ENCODE measurements at places on chromosomes 1 and 21.

DNA sequence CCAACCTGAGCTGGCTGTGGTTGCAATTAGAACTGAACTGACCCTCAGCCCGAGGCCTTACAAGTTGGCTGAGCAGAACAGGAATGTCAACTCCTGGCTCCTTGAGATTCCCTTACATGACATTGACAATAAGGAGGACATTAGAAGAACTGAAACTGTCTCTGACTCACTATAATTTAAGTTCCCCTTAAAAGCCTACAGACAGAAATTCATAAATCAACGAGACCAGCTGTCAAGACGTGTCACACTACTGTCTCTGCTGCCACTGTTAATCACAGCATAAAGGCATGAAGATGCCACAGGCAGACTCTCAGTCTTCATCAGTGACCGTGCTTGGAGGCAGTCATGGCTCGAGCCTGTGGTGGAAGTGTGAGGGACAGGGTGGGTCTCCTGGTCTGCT lies 168.8 kb downstream of the GABPA start:
- no peak for DNase-seq

GRCh38 chr1:90046635-90047034 lies 51.7 kb downstream of the ZNF326 start:
- no peak for DNase-seq

- DNase-seq: no peak
Observed at GRCh38 chr1:204146965-204147364, 4.9 kb downstream of the ETNK2 start.

DNA sequence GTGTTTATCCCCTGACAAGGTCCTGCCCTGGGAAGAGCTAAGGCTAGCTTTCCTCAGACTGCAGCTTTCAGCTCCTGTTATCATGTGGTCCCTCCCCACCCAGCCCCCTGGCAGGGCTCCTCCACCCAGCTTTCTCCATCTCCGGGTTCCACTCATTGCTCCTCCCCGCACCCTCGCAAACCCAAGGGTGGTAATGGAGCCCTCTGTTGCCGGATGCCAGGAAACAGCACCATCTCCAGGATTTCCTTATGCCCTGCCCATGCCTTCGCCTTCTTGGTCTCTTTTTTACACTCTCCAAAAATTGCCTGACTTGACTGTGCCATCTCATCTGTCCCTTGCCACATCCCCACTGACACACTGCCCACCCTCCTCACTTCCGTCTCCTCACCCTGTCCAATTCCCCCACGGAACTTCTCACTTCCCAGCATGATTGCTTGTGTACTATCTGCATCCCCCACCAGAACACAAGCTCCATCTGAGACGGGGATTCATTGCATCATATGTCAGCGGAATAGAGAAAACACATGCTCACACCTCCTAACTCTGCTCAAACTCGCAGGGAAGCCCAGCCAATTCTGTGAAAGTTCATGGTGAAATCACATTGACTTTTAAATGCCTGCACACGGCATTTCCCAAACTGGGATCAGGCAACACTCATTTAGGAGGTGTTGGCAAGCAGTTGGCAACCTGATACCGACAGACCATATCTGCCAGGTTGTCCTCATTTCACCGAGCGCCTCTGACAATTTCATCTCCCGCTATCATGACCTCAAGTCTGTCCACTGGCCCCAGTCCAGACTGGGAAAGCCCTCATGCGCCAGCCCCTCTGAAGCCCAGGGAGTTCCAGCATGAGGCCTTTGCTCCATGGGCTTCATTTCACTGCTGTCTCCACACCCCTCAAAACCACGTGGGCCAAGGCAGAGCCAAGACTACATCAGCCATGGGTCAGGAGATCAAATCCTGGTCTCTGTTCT lies 201.1 kb downstream of the MATN1 start:
- peak; percentile 1 for DNase-seq

DNA sequence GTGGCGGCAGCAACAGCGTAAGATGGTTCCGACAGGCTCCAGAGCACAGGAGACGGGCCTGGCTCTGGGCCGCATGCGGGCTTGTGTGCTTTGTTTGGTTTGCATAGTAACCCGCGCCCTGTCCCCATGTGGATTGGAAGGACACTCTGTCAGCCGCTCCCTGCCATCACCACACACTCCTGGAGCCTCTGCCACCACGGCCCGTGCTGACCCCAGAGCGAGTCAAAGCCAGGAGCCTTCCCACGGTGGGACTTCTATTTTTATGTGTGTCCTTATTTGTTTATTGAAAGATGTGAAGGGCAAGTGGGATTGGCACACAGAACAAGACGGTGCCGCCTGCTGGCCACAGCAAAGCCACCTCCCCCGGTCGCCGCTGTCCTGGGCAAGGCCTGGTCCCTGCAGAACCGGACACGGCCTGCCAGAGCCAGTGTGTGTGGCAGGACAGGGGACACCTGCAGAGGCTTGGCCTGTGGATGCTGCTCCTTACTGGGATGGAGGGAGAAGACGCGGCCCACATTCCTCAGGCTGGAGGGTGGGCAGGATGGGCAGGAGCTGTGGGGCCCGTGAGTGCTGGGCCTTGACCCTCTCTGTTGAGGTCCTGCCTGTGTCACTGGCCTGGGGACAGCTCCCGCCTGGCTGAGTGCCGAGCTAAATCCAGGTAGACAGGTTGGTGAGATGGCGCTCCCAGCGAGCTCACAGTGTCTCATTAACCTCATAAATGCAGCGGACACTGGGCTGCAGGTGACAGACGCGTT lies 64.4 kb downstream of the AGPAT3 start:
- peak; percentile 61 for DNase-seq

GRCh38 chr1:246784621-246785493 lies 60.6 kb downstream of the SCCPDH start:
- peak; percentile 29 for DNase-seq

DNA sequence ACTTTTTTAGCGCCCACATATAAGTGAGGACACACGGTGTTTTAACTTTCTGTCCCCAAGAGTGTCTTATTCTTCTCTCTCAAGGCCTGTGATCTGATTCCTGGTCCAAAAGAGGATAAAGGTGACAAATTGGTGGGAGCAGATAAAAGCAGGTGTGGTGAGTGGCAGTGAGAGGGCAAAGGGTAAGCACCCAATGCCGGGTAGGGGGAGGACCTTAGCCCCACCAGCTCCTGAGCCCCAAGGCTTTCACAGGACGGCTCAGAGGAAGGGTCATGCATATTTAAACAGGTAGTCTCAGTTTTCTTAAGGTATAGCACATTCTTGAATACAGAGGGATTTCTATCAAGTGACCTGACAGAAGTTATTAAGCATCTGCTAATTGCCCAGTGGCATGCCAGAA lies 19.6 kb downstream of the LBR start:
- DNase-seq: no peak

DNA sequence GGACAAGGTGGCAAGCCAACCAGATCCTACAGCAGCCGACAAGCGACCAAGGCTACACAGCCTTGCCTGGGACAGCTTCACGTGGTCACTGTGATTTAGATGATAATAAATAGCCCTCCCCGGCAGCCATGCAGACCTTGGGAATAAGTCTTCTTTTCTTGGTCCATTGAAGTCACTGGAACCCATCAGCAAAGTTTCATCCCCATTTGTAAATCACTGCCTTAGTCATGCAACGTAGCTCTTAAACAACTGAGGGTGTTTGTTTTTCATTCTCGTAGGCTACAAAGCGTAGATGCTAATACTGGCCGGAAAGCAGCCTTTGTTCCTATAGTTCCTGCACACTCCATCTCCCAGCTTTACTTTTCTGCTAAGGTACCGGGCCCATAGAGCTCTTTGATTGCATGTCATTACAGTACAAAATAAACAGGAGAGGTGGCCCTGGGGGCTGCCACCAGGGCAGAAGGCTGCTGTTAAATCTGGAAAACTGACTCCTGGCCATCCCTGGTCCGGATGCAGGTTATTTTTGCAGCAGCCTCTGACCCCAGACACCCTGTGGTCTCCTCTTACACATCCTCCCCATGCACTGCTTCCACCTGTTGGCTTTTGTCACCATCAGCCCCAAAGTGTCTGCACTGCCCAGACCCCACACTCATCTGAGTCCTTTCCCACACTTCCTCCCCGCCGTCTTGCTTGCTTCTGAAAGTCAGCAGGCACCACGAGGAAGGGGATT lies 105.5 kb downstream of the TOMM20 start:
- DNase-seq: no peak

- no peak for DNase-seq
Observed at GRCh38 chr1:212971312-212971711, 21.0 kb downstream of the VASH2 start.

DNA sequence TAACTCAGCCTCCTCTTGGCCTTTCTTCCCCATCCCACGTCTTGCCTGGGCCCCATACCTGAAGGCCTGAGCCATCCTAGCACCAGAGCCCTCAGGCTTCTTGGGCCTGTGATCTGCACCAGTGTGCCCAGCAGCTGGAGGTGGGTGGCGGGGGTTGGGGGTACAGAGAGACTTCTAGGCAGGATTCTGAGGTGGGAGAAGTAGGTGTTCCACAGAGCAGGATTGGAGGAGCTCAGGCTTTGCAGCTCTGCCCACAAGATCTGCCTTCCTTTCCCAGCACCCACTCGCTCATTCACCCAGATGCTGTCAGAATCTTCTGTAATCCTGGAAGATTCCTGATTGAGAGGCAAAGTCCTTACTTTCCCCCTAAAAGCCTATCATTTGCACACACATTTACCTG lies 10.0 kb upstream of the GJB5 start:
- no peak for DNase-seq

DNA sequence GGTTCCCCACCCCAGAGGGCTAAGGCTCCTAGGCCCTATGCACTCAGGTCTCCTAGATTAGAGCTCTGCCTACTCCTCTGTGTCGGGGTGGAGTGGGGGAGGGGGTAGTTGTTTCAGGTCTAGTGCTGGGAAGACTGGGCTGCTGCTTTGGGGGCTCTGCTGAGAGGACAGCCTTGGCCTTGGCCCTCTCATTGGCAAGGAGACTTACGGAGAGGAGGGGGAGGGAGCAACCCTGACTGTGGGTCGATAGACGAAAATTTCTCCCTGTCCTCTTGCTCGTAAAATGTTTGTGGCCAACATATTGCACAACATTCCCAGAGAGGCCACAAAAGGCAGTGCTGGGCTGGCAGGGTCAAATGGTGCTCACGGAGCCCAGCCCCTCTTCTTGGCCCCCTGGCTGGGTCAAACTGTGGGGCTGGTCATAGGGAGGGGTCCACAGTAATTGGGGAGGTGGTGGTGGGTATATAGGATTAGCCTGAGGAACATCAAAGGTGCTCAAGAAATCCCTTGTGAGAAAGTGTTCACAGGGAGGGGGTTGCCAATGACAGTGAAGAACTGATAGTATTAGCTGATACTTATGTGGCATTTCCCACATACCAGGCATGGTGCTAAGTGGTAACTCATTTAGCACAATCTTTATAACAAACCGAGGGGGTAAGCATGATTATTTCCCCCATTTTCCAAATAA lies 8.5 kb upstream of the DMBX1 start:
- no peak for DNase-seq

DNA sequence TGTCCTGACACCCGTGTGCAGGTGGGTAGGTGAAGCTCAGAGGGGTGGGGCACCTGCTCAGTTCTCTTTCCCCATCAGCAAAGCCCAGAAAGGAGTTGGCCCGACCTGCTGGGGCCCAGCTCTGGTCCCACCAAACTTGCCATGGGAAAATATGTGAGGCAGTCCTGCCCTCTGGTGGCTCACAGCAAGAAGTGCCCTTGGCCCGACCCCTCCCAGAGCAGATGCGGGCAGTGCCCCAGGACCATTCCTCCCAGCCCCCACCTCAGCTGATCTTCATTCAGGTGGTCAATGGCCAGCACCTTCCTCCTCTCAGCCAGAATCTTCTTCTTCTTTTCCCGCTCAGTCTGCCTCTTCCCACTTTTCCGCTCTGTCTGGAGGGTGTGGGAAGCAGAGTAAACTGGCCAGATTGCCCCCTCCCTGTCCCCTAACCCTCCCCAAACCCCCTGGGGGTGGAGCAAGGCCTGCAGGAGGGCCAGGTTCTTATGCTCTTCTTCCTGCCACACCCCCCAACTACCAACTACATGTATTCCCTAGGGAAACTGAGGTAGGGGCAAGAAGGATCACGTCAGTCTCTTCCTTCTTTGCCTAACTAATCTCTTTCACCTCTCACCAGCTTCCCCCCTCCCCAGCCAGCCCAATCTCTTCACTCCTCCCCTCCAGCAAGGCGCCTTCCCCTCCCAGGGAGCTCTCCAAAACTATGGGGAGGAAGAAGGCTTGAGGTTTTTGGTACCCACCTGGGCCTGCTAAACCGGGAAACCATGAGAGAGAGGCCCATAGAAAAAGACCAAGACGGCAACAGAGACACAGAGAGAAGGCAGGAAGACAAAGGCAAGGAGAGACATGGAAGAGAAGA lies 15.6 kb downstream of the TNNT2 start:
- DNase-seq: peak; percentile 57

DNA sequence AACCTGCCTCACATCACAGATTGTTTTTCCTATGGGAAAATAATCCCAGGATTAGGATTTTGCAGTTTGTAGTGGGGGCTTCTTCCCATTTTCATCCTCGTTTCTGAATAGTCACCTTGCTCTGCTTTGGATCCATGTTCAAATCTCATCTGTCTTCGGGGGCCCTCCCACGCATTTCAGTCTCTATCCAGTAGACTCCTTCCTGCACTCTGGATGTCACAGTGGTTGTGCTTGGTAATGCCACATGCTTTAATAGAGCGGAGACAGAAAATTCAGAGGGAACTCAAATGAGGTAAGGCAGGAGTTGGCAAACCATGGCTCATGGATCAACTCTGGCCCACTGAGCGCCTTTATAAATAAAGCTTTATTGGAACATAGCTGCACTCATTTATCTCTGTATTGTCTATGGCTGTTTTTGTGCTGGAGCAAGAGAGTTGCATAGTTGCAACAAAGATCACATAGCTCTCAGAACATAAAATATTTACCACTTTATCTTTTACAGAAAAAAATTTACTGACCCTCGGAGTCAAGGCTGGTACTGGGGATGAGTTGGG lies 101.0 kb downstream of the SPATA46 start:
- DNase-seq: no peak

DNA sequence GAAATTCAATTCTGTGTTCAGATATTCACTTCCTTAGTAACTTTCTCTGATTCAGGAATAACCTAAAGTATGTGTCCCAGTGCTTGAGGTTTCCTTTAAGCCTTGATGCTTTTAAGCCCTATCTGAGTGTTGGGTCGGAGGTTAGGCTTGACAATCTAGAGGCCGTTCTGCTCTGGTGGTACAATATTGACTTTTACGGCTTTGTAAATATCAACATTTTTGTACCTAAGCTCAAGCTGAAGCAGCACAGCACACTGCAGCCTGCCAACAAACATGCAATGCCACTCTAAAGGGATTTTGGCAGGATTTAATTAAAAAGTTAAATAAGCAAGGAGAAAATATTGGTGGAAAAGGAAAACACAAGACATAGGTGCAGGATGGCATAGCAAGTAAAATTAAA lies 279.2 kb downstream of the NEGR1 start:
- DNase-seq: no peak

- DNase-seq: no peak
Observed at GRCh38 chr1:185480545-185480944, 163.5 kb upstream of the IVNS1ABP start.

GRCh38 chr1:42145764-42146625 lies 7.2 kb upstream of the GUCA2B start:
- no peak for DNase-seq

All from cerebellar cortex (tissue), 1 donor.